H9 (cell line): ENCODE measurements at places on chromosomes 5 and 9. TPM values are rescaled to one million over a fixed set of nuclear protein-coding genes. Genes with fewer than 3 reads are reported as not detected.

PTPN3 gene
- total RNA-seq = 2.2 and 2.6 TPM in 2 replicates

ANKRD34B gene
- total RNA-seq = 0.70 and 0.72 TPM in 2 replicates

ITGA2 gene
- 3.0 and 3.2 TPM in 2 replicates for total RNA-seq

ACOT12 gene
- total RNA-seq = not detected in 2 replicates

CDH12 gene
- total RNA-seq = not detected in 2 replicates
